Uterine smooth muscle cell (primary cell): ENCODE measurements at places on chromosomes 4 and X. TPM values are rescaled to one million over a fixed set of nuclear protein-coding genes. Genes with fewer than 3 reads are reported as not detected.

Gene MAGEC1
- total RNA-seq = not detected in 2 replicates

Gene PCSK1N
- total RNA-seq = 2.9 TPM in 1 of 2 replicates, not detected in the other

Gene FAM184B
- total RNA-seq = under 0.01 TPM in 1 of 2 replicates, not detected in the other

Gene ARSJ
- total RNA-seq = 36.7 and 40.9 TPM in 2 replicates

Gene NUDT10
- total RNA-seq = 6.2 and 6.3 TPM in 2 replicates
